ENCODE measurements at places on chromosomes 7 and 10.

DNA sequence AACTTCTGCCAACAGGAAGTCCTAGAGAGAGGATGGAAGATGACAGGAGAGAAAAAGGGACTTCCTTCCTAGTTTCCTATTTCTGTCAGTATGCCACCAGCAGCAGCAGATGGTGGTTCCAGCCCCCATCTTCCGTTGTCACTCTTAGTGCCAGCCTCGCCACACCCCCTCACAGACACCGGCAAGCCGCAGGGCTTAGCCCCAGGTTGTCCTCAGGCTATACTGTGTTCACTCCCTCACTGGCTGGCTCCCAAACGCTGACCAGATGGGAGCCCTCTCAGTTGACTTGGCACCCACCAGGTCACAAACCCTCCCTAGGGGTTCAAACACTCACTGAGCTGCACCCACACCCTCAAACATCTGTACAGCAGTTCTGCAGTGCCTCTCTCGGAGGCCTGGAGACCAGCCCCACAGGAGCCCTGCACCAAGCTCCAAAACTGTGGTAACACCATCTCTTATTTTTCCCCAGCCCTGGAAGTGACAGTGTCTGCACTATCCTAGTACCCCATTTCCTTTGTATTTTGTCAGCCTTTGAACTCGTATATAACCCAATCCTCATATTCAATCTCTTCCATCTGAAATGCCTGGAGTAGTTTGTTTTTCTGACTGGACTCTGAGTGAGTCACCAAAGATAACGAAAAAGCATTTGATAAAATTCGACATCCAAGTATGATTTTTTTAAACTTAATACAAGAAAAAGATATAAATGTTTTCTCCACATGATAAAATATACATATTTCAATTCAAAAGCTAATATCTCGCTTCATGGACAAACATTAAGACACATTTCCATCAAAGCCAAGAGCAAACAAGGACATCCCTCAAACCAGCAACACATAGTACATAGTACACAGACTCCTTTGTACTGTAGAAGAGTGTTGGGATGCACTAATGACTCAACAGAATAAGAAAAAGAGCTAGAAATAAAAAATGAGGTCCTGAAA, 34.5 kb downstream of the SMURF1 start:
- DNase-seq: peak; percentile 23

- DNase-seq: no peak
Measured at GRCh38 chr10:74049955-74050354, 52.0 kb downstream of the VCL start.

DNA sequence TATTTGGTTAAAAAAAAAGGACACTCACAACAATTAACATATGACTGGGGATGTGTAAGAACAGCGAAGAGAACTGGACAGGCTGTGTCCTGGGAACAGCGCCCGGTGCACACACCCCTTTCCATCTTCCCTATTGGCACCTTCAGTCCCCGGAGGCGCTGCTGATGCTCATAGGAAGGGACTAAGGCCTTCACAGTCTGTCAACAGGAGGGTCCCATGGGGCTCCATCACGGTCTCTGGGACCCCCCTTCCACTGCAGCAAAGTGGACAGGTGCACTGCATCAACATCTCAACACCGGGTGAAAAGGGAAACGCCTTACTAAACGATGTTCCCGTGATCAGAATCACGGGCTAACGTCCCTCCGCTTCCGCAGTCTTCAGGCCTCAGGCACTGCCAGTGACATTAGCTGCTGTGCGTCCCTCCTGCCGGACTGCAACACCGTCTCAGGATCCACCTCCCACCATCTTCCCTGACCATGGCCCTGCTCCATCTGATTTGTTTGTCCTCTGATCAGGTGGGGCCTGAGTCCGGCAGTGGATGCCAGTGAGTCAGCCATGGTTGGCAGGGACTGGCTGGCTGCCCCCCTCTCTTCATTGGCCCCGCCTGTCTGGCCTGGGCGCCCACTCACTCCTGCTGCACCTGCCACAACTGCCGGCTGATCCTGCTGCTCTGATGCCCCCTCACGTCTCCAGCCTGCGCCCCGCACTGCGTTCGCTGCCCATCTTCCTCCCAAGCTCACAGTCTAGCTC, 614.7 kb downstream of the DNAJB6 start:
- DNase-seq: no peak

DNA sequence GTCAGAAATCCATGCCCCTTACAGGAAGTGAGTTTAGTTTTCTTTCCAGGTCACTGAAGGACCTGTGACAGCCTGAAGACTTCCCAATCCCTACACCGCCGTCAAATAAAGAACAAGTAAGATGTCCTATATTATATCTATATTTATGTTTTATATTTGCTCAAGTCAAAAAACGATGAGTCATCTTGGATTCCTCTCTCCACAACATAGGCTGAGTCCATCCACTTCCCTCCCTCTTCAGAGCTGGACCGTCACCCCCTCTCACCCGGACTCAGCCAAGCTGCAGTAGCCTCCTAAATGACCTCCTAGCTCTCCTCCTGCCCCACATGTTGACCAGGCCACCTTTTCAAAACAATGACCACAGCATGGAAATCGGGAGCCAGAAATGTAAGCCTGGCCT, 53.5 kb downstream of the GLI3 start:
- no peak for DNase-seq

GRCh38 chr10:52440612-52441285, 126.7 kb downstream of the DKK1 start:
- DNase-seq: no peak

DNA sequence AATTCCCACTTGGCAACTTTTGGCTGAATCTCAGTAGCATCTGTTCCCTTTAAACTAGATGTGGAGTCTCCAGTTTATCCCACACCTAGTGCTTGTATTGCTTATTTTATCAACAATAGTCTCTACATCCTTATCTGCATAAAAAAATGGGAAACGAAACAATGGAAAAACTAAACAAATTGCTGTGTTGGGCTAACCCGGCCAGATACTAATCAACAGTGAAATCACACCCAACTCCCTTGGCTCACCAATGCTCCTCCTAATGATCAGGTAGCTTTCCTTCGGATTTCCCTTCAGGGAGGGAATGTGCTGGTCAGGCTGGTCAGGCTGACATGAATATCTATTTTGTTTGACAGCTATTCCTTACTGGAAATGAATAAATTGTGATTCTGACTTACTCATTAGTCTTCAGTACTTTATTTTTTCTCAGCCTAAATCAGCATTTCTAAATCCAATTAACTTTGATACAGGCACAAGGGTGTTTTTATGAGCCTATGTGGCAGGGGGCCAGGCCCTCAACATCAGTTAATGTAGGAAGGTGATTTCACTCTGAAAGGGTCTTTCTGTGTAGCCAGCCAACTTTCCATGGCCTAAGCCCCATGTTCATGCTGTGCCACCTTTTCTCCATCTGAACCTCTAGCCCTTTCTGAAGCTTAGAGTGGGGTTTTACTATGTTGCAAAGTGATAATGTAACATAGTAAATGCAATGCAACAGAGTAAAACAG, 170.5 kb upstream of the NPSR1 start:
- DNase-seq: no peak

- DNase-seq: no peak
Measured at GRCh38 chr10:14674376-14675050, 100.2 kb downstream of the FAM107B start.

DNA sequence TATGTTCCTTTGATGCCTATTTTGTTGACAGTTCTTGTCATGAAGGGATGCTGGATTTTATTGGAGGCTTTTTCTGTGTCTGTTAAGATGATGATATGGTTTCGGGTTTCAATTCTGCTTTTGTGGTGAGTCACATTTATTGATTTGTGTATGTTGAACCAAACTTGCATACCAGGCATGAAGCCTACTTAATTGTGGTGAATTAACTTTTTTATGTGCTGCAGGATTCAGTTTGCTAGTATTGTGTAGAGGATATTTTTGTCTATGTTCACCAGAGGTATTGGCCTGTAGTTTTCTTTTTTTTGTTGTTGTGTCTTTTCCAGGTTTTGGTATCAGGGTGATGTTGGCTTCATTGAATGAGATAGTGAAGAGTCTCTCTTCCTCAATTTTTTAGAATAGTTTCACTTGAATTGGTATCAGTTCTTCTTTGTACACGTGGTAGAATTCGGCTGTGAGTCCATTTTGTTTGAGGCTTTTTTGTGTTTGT, 345.9 kb downstream of the KIF20B start:
- no peak for DNase-seq

- no peak for DNase-seq
Measured at GRCh38 chr10:121063744-121064143, 212.6 kb downstream of the WDR11 start.

GRCh38 chr10:6520138-6520537, 59.9 kb downstream of the PRKCQ start:
- no peak for DNase-seq

GRCh38 chr7:102028206-102028826, 210.9 kb downstream of the CUX1 start:
- peak; percentile 53 for DNase-seq

DNA sequence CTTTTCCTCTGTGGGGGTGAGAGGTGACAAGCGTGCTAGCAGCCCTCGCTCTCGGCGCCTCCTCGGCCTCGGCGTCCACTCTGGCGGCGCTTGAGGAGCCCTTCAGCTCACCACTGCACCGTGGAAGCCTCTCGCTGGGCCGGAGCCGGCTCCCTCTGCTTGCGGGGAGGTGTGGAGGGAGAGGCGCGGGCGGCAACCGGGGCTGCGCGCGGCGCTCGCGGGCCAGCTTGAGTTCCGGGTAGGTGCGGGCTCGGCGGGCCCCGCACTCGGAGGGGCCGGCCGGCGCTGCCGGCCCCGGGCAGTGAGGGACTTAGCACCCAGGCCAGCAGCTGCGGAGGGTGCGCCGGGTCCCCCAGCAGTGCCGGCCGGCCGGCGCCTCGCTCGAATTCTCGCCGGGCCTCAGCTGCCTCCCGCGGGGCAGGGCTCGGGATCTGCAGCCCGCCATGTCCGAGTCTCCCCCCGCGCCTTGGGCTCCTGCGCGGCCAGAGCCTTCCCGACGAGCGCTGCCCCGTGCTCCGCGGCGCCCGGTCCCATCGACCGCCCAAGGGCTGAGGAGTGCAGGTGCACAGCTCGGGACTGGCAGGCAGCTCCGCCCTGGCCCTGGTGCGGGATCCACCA, 352.8 kb upstream of the PODXL start:
- no peak for DNase-seq

- no peak for DNase-seq
Measured at GRCh38 chr10:11586170-11586569, 25.3 kb downstream of the USP6NL start.

GRCh38 chr10:77692782-77693181, 55.2 kb upstream of the KCNMA1 start:
- DNase-seq: no peak

GRCh38 chr7:159125104-159125954, 19.3 kb downstream of the VIPR2 start:
- no peak for DNase-seq

- no peak for DNase-seq
Measured at GRCh38 chr7:118872568-118872967, 648.1 kb downstream of the ANKRD7 start.
